Bone marrow (tissue), 2 donors: ENCODE measurements at places on chromosomes 6 and 20.

GRCh38 chr20:52234302-52235045 lies 42.9 kb upstream of the ZFP64 start:
- no peak for DNase-seq

DNA sequence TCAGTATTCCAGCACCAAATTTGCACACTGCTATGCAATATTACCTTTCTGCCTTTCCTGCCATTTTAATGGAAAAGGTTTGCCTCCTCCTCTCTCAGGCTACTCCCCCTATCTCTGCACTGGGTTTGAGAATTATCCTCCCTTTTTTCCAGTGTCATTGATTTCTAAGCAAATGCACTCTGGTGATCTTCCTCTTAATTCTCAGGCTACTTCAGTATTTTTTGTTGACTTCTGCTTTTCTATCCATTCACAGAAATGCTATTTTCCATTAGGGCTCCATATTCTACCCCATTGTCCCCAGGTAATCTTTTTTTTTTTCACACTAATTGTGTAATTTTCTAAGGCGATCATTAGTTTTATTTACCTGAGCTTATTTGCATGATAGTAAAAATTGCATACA lies 144.0 kb downstream of the GJA1 start:
- no peak for DNase-seq

GRCh38 chr6:153618371-153619322 lies 420.4 kb upstream of the OPRM1 start:
- DNase-seq = no peak

GRCh38 chr6:31634131-31634530 lies 13.6 kb downstream of the PRRC2A start:
- DNase-seq = no peak

- no peak for DNase-seq
Observed at GRCh38 chr20:49766979-49767521, 45.6 kb upstream of the SLC9A8 start.

DNA sequence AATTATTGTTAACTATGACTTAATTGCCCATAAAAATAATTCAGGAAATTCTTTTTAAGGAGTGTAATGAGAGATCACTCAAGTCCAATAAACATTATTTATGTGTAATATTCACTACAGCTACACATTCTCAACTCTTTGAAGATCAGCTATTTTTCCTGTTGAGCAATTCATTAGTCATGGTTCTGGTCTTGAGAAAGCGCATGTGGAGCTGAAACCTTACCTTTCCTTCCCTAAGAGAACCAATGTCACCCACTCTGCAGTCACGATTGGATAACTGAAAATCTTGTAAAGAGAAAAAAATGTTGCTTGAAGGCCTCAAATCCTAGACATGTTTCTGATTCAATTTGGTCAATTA lies 736.9 kb upstream of the MARCKS start:
- no peak for DNase-seq

- DNase-seq = no peak
Observed at GRCh38 chr6:166604911-166605310, 18.4 kb upstream of the RAMACL start.

DNA sequence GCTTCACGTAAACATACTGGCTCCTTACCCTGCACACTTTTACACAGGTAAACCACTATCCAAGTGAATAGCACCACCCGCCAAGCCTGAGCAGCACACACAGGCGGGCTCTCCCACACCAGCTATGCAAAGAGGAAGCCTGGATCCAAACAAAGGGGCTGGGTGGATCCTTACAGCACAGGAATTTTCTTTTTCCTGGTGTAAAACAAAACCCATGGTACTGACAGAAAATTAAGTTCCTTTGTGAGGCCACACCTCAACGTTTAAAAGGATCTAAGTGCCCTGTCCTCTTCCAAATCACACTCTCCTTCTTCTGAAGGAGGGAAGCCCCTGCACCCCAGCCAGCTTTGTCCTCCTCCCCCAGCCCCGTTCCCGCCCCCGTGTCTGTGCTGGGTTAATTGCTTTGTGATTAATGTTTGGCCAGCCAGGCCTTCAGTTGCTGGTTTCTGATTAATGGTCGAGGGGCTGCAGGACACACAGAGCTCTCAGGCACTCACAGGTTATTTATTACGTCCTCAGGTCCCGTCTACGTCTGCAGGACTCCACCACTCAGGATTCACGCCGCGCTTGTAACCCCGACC lies 6.1 kb downstream of the DACT2 start:
- DNase-seq = no peak

GRCh38 chr6:118644007-118644406 lies 7.4 kb downstream of the CEP85L start:
- DNase-seq = no peak
